ENCODE measurements at places on chromosomes 11 and 22.

GRCh38 chr11:59152312-59152951, 9.8 kb downstream of the FAM111A start:
- DNase-seq, result no peak

GRCh38 chr11:124900464-124900863, 2.8 kb upstream of the ROBO4 start:
- DNase-seq, result no peak

DNA sequence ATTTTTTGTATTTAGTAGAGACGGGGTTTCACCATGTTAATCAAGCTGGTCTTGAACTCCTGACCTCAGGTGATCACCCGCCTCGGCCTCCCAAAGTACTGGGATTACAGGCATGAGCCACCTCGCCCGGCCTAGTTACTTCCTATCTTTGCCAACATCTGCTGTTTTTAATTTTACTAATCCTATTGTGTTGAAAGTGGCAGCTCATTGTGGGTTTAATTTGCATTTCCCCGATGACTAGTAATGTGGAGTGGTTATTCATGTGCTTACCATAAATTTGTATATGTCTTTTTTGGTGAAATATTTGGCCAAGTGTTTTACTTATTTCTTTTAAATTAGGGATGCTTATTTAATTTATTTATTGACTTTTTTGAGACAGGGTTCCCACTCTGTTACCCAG, 74.2 kb upstream of the SLC25A18 start:
- DNase-seq, result no peak

GRCh38 chr22:24592058-24592850, 619 bp downstream of the LRRC75B start:
- DNase-seq, result no peak

- DNase-seq, result no peak
Observed at GRCh38 chr22:40182231-40182835, 4.6 kb downstream of the TNRC6B start.

DNA sequence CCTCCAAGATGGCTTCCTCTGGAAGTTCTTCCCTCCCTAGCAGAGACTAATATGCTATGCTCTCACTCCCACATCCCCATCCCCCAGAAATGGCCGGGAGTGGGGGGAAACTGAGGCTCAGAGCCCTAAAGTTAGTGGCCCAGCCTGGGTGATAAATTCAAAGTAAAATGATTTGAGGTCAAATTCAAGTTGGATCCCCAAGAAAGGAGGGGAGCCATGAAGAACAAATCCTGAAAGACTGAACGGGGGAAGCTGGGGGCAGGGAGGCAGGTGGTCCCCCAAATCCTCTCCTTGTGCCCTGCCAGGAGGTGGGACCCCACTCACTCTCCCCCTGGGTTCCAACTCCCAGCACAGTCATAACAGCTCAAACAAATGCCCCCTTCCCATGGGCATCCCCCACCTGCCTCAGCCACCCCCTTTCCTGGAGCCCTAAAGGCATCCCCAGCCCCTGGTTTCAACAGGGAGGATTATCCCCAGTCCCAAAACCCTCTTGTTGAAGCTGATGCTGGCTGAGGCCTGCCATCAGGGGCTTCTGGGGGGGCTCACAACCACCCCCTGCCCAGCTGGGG, 1.1 kb downstream of the CBX6 start:
- no peak for DNase-seq

- DNase-seq, result no peak
Observed at GRCh38 chr11:57260937-57261783, 24.1 kb upstream of the APLNR start.

- no peak for DNase-seq
Observed at GRCh38 chr11:94907226-94907625, 66.1 kb downstream of the CWC15 start.

GRCh38 chr11:29217901-29218300, 798.9 kb downstream of the KCNA4 start:
- DNase-seq, result no peak

- DNase-seq, result no peak
Observed at GRCh38 chr22:30615543-30615954, 8.6 kb downstream of the TCN2 start.

- peak; percentile 39 for DNase-seq
Observed at GRCh38 chr11:45847911-45848316, 639 bp downstream of the CRY2 start.

DNA sequence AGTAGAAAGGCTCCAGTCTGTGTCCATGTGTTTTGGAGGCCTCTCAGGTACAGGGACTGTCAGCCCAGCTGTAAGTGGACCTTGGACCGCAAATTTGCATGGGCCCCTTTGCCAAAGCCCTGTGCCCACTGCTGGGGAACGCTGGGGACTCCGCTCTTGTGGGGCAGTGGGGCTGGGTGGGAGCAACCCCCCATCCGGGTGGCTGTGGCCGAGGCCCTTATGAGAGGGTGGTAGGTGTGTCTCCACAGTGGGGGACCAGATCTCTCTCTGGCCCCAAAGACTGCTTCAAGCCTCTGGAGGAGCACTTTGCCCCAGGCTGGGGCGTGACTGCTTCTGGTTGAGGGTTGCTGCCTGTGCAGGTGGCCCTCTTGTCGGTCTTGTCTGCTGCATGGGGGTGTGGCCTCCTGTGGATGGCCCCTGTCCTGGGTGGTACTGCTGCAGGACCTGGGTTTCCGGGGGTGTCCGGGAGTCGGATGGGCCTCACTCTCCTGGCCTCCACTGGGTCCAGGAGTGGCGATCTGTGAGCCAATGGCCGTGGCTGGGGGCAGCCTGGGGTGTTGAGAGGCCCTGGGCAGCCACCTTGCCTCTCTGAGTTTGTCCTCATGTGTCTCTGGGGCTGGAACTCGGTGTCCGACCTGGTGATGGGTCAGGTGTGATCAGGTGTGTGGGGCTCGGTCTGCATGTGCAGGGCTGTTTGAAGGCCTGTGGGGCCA, 15.9 kb downstream of the KCNQ1 start:
- DNase-seq, result no peak

DNA sequence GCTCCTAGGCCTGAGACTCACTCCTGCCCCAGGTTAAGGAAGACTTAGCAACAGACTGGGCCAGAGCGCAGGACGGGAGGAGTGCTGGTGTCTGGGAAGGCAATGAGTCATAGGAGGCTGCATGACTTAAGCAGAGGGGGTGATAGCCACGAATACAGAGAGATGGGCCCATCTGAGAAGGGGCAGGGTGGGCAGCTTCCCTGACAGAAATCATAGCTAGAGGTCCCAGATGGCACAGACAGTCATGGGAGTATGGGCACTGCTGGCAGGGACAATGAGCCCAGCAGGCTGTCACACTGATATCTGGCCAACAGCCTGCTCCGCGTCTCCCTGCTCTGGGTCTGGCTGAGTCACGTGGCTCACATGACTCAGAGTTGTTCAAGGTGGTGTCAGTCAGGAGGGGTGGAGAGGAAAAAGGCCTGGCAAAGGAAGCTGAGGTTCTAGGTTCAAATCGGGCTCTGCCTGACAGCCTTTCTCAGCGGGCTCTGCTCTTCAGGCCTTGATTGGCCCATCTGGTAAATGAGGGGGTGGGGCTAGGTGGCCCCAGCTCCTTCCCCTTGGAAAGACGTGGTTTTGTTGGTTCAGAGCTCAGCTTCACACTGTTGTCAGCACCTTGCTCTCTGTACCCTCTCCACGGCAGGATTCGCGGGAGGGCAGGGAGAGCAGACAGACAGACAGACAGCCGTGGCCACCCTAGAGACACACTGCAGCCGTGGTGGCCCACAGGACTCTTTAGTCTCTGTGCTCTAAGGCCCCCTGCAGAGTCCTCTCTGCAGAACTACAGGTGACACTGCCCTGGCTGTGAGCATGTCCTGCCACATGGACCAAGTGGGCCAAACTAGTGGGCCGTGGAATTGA, 47.8 kb downstream of the DBX1 start:
- no peak for DNase-seq

- DNase-seq, result no peak
Observed at GRCh38 chr11:79054636-79055035, 386.2 kb downstream of the TENM4 start.

- no peak for DNase-seq
Observed at GRCh38 chr11:5290106-5290505, 11.6 kb downstream of the OR51B4 start.
